ENCODE measurements at places on chromosomes 3 and 15. TPM values are rescaled to one million over a fixed set of nuclear protein-coding genes. Genes with fewer than 3 reads are reported as not detected.

DNA sequence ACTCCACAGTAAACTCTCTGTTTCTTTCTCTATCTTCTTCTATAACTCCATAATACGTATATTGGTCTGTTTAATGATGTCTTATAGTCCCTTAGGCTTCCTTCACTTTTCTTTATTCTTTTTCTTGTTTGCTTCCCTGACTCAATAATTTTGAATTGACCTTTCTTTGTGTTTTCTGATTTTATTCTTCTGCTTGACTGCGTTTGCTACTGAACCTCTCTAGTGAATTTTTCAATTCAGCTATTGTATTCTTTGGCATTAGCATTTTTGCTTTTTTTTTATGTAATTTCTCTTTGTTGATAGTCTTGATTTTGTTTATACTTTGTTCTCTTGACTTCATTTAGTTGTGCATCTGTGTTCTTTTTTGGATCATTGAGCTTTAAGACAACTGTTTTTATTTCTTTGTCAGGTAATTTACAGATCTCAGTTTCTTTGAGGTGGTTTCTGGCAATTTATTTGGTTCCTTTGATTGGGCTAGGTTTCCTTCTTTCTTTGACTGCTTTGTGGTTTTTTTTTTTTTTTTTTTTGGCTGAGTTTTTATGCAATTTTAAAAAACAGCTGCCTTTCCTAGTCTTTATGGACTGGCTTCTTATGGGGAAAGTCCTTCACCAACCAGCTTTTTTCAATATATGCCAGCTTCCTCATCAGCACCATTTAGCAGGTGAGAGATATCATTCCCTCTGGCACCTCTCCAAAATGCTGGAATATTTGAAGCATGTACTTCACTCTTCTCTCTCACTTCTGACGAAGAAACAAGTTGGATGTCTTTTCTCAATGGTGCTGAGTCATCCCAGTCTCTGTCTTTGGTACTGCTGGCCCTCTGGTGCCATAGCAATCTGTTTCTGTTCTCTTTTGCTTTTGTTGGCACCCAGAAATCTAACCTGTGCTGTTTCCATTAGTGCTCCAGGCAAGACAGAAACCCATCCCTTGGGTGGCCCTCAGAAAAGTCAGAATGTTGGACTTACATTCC lies 17.6 kb downstream of the RSRC1 start:
- no peaks in the 10 kb centered on the region for H3K27me3 ChIP-seq
- H3K4me1 ChIP-seq = peaks cover 3% of the 10 kb centered on the region
- no peaks in the 10 kb centered on the region for H3K36me3 ChIP-seq
- DNase-seq = no peak
- no peak overlapping the region for H3K27ac ChIP-seq
- no peak overlapping the region for H3K4me3 ChIP-seq

DNA sequence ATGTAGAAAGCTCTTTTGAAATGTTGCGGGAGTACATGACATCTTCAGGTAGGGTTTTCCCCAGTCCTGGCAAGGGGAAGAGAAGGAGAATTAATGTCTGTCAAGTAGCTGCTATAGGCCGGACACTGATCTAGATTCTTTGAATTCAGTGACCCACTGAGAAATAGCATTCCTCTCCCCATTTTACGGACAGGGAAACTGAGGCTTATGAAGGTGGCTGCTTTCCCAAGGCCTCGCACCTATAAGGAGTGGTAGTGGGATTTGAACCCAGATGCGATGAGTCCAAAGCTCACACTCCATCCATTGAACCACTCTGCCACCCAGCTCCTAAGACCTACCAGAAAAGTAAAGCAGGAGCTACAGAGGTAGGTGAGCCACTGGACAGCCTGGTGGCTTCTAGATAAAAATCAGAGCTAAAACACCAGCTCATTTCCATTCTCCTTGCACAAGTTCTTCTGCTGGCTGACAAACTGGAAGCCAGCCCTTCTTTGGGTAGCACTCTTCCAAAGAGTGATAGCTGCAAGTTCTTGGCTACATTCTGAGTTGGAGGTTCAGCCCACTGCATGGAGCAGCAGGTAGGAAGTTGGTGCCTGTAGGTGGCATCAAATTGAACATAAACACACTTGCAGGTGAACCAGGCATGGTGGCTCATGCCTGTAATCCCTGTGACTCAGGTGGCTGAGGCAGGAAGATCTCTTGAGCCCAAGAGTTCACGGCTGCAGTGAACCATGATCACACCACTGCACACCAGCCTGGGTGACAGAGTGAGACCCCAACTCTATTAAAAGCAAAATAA lies 22.0 kb downstream of the ZNF710 start:
- H3K27me3 ChIP-seq = no peaks in the 10 kb centered on the region
- no peak overlapping the region for H3K27ac ChIP-seq
- H3K36me3 ChIP-seq = no peaks in the 10 kb centered on the region
- no peak overlapping the region for H3K4me3 ChIP-seq
- DNase-seq = no peak
- H3K4me1 ChIP-seq = peaks cover under 1% of the 10 kb centered on the region

ARIH1 gene
- total RNA-seq = 209 TPM

CHL1 gene
- not detected for total RNA-seq

CTXN2 gene
- not detected for total RNA-seq

LRRIQ4 gene
- total RNA-seq = not detected

GRCh38 chr3:101988596-101988995 lies 139.3 kb downstream of the NFKBIZ start:
- H3K36me3 ChIP-seq = no peaks in the 10 kb centered on the region
- no peak overlapping the region for H3K27ac ChIP-seq
- no peak overlapping the region for H3K4me3 ChIP-seq
- no peaks in the 10 kb centered on the region for H3K27me3 ChIP-seq
- no peak for DNase-seq
- no peaks in the 10 kb centered on the region for H3K4me1 ChIP-seq

DNA sequence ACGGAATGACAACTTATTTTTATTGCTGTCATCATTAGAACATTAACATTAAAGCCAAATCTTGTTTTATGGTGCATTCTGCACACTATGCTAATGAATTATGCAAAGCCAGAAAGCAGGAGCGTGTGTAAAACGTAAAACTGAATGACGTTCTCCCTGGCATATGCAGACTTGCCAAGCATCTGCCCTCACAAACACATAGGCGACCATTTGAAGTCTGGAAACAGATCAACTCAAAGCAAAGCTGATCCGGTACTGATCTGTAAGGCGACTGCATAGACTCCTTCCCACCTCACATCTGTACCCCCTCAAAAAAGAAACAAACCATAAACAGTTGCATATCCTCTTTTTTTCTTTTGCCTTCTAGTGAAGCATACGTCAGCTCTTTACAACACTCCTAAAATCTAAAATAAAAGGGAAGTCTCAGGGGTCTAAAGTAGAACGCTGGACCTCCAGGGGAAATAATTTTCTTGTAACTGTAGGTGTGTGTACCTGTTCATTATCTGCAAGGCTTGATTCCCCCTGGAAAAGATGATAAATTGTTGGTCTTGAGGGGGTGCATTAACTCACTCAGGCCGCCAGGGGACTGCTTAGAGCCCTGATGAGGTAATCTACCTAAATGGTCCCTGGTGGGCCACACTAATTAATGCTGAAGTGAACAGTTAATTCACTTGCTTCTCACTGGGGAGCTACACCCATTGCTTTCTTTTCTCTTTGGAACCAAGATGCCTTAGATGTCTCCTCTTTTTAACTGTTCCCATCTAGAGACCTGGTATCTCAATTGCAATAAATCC lies 231.4 kb downstream of the CDIN1 start:
- H3K27me3 ChIP-seq = no peaks in the 10 kb centered on the region
- H3K27ac ChIP-seq = no peak overlapping the region
- H3K4me3 ChIP-seq = no peak overlapping the region
- no peak for DNase-seq
- H3K4me1 ChIP-seq = peaks cover 10% of the 10 kb centered on the region

GOLGA8O gene
- total RNA-seq = 0.49 TPM

GRCh38 chr3:172222478-172223071 lies 183.2 kb downstream of the FNDC3B start:
- peaks cover 3% of the 10 kb centered on the region for H3K4me1 ChIP-seq
- no peak overlapping the region for H3K4me3 ChIP-seq
- DNase-seq = no peak
- no peaks in the 10 kb centered on the region for H3K27me3 ChIP-seq
- no peaks in the 10 kb centered on the region for H3K36me3 ChIP-seq

DNA sequence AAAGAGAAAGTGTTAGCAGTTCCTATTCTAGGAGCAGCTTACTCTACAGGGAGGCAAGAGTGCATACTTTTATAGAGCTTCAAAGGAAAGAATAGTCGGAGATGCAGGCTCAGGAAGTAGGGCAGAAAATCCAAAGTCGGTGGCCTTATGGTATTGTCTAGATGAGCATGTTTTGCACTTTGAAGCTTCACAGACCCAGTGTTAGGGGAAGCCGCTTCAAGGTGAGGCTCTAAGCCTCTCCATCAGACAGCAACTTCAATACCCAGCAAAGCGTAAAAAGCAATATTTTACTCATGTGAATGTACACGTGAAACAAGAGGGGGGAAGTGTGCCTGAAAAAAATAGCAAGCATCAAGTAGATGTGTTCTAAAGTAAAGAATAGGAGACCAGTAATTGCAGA lies 125.6 kb upstream of the RASGRP1 start:
- H3K36me3 ChIP-seq = no peaks in the 10 kb centered on the region
- no peak for DNase-seq
- H3K27me3 ChIP-seq = no peaks in the 10 kb centered on the region
- H3K4me1 ChIP-seq = no peaks in the 10 kb centered on the region

DNA sequence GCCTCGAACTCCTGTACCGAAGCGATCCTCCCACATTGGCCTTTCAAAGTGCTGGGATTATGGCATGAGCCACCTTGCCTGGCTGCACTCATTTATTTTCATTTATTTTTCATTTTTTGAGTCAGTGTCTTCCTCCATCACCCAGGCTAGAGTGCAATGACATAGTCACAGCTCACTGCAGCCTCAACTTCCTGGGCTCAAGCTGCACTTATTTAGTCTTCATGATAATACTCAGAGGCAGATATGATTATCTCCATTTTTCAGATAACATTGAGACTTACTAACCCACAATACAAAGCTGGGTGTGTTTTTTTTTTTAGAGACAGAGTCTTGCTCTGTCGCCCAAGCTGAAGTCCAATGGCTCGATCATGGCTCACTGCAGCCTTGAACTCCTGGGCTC lies 10.0 kb downstream of the PRKCI start:
- no peak overlapping the region for H3K4me3 ChIP-seq
- no peak for DNase-seq
- H3K27me3 ChIP-seq = no peaks in the 10 kb centered on the region

GPR27 gene
- not detected for total RNA-seq

SUSD5 gene
- not detected for total RNA-seq

- no peak overlapping the region for H3K4me3 ChIP-seq
- H3K4me1 ChIP-seq = no peaks in the 10 kb centered on the region
- DNase-seq = no peak
These were observed 30.8 kb downstream of the SH3GL3 start for GRCh38 chr15:83477808-83478537.

DNA sequence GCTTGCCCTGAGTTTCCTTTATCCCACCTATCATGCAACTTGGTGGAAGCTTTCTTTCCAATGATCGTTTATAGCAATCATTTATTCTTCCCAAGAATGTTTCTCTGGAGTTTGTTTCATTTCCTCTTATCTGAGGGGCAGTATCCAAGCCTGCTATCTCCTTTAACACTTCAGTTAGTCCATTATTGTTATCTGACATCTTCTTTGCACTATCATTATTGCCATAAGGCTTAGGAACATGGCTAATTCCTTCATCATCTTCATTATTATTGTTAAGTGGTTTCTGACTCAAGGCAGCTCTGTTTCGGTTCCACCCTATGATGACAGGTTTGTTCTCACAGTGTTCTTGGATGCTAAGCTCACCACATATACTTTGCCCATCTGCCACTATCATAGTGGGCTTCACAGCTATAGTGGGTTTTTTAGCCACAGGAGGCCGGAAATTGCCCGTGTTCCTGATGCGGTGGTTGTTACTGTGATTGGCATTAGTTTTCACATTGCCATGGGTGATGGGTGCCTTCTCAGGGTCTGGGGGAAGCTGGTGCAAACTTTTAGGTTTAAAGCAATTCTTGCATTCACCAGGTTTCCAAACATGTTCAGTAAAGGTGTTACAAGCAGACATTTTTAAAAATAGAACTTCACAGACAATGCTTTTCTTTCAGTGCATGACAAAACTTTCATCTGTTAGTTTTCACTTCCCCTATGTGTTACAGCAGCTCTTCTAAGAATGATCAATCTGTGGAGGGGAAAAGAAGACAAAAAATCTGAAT lies 110.6 kb upstream of the TSPAN3 start:
- no peaks in the 10 kb centered on the region for H3K4me1 ChIP-seq
- DNase-seq = no peak
- H3K27me3 ChIP-seq = no peaks in the 10 kb centered on the region
- no peak overlapping the region for H3K27ac ChIP-seq
- no peak overlapping the region for H3K4me3 ChIP-seq

DNA sequence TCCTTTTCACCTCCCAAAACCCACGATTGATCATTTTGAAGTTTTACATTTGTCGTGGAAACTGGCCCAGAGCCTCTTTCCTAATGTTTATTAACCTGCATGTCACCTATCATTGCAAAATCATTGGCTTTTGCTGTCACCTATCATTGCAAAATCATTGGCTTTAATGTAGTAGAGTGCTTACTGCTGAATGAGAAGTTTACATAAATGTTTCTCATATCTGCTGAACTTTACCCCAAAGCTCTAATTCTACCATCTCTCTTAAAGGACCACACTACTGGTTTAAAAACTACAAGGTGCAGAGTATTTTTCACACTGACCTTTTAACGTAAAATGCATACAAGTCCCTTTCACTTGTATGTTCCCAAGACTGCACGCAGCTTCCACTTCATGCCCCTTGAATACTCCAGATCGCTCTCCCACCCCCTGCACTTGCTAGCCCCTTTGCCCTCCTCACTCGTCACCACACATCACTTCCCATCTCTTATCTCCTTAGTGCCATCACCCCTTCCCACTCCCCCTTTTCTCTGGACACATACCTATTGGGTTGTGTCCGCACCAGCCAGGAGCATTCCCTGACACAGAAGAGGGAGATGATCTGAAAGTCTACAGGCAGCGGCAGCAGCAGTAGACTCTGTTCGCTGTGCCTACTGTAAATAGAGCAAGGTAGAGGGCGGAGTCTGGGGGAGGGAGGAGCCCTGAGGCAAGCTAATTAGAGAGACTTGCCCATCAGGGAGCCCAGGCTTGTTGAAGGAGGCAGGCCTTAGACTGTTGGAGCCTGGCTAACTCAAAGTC lies 30.2 kb upstream of the ATOSA start:
- H3K27ac ChIP-seq = no peak overlapping the region
- no peak overlapping the region for H3K4me3 ChIP-seq
- H3K4me1 ChIP-seq = 0 out of 2 replicates have a peak, but pooled peaks cover 3% of the 10 kb centered on the region

CLDN18 gene
- total RNA-seq = 0.17 TPM

Data from HCT116 (cell line).